NCI-H2081 (cell line): ENCODE measurements at places on chromosomes 11 and 22.

- DNase-seq, result no peak
Measured at GRCh38 chr11:78683774-78684173, 109.1 kb upstream of the NARS2 start.

DNA sequence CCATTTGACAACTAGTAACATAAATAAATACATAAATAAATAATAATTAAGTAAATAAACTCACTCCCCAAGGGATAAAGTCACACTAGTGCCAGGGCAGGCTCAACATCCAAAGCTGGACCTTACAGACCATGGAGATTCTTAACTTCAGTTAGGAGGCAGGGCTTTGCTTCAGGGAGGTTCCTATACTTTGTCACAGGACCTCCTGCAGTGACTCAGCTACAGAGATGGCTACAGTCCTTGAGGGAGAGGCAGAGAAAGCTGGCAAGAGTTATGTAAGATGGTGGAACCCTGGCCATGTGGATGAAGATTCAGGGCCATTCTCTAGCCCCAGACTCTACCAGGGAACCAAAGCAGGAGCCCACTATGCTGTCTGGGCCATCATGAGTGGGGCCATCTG lies 74.1 kb upstream of the CADM1 start:
- DNase-seq, result no peak

DNA sequence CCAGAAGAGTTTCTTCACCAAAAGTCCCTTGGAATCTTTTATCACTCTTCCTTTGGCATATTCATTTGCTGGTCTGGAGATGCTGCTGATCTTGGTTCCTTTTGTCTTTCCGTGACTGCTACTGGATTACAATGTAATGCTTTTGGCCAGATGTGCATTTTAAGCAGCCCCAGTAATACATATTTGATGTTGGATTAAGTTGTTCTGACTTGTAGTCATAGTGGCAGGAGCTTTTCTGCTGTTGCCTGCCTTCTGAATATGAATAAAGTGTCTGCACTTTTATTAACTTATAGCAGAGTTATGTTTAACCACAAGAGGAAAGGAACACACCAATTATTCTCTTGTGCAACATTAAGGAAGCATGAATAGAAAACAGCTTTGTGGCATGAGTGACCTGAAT lies 360.0 kb upstream of the DDI1 start:
- no peak for DNase-seq

- DNase-seq, result no peak
Measured at GRCh38 chr11:74683279-74683871, 47.9 kb downstream of the CHRDL2 start.

DNA sequence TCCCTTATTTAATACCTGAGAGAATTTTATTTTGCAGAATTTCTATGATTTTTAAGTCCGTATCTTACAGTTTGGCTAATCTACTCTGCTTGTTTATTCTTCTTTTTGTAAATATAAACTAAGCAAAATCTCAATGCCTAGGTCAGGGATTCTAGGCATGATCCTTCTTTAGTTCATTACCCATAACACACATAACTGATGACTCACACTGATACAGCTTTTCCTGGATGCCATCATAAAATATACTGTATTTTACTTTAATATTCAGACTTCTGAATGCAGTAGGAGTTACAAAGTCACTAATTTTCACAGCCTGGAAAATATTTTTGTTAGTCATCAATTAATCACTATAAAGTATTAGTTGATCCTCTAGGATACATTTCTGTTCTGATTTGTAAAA lies 898.2 kb upstream of the RAG2 start:
- DNase-seq, result no peak

GRCh38 chr11:34366522-34366921 lies 8.7 kb upstream of the ABTB2 start:
- DNase-seq, result no peak

- DNase-seq, result no peak
Measured at GRCh38 chr11:396948-397548, 3.0 kb downstream of the PKP3 start.

DNA sequence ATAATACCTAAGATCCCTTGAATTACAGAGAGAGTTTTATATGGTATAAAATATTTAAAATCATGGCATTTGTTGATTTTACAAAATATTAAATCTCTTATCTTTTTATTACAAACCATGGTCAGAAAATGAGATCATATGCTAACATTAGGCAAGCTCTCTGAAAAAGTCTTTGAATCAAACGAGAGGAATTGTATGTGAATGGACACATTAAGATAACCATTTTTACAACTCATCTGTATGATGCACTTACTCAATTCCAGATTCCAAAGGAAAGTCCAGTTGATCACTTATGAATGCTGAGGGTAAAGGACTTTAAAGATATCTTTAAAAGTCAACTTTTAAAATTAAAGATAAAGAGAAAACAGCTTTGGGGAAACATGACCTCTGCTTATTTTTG lies 83.5 kb upstream of the LUZP2 start:
- DNase-seq, result no peak

- peak; percentile 12 for DNase-seq
Measured at GRCh38 chr11:22192289-22192641, 620 bp upstream of the ANO5 start.

GRCh38 chr11:70445605-70446004 lies 47.3 kb downstream of the CTTN start:
- DNase-seq, result no peak

- peak; percentile 80 for DNase-seq
Measured at GRCh38 chr22:42313804-42314581, 43.5 kb upstream of the TCF20 start.

DNA sequence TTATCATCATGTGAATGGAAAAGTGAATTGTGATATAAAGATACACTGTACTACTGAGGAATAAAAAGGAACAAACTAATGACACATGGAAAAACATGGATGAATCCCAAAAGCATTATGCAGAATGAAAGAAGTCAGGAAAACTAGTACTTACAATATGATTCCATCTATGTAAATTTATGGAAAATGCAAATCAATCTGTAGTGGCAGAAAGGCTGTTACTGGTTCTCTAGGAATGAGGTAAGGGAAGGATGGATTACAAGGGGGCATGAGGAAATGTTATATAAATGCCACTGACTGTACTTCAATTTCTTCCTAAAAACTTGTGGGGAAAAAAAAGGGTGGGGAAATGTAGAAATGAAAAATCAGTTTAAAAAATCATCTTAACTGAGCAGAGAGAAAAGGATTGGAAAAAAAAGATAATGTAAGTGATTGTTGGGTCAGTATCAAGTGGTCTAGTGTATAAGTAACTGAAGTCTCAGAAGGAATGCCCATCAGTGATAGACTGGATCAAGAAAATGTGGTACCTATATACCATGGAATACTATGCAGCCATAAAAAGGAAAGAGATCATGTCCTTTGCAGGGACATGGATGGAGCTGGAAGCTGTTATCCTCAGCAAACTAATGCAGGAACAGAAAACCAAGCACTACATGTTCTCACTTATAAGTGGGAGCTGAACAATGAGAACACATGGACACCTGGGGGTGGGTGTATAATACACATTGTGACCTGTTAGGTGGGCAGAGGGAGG lies 48.8 kb downstream of the USP35 start:
- DNase-seq, result no peak
